Pulmonary artery endothelial cell (primary cell): ENCODE measurements at places on chromosomes 6 and 20.

DNA sequence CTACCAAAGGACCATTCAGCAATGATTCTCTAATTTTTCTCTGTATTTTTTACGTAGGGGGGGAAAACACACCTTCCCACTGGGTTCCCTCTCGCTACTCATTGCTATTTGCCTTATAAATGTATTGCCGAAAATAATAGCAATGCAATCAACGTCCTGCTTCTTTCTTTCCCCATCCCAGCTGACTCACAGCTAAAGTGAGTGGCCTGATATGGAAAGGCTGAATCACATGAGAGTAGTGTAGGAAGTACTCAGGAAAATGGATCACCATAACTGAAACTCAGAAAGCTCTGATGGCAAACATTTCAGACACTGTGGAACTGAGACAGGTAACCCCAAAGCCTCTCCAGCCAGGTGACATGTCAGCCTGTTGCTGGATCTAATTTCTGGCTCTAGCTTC lies 49.3 kb upstream of the SRPK1 start:
- DNase-seq = peak; percentile 56

GRCh38 chr6:32982084-32982701 lies 13.8 kb downstream of the BRD2 start:
- DNase-seq = no peak

GRCh38 chr20:49659056-49659455 lies 54.6 kb downstream of the B4GALT5 start:
- no peak for DNase-seq

DNA sequence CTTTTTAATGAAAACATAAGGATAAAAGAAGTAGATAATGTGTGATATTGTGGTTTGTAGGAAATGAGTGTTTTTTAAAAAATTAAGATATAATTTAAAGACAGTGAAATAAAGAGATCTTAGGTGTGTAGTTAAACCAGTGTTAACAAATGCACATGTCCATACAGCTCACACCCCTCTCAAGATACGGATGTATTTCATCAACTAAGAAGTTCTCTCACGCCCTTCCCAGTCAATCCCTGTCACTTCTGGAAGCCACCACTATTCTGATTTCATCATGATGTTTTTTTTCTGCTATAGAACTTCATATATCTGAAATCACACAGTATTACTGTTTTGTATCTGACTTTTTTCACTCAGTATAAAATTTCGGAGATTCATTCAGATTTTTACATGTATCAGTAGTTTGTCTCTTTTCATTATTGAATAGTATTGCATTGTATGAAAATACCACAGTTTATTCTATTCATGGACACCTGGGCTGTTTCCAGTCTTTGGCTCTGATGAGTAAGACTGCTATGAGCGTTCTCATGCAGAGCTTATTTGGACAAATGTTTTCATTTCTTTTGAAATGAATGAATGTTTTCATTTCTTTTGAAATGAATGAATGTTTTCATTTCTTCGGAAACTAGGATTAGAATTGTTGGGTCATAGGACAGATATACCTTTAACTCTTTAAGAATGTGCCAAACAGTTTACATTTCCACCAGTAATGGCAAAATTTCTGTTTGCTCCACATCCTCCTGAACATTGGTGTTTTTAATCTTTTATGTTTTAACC lies 49.7 kb upstream of the ELOVL5 start:
- DNase-seq = no peak

GRCh38 chr20:41038878-41039404 lies 10.3 kb downstream of the TOP1 start:
- DNase-seq = no peak

GRCh38 chr6:151141685-151142084 lies 98.1 kb upstream of the AKAP12 start:
- DNase-seq = peak; percentile 57

- DNase-seq = no peak
Observed at GRCh38 chr6:150267686-150268561, 100.9 kb upstream of the IYD start.

- no peak for DNase-seq
Observed at GRCh38 chr6:123529843-123530242, 106.9 kb downstream of the TRDN start.

DNA sequence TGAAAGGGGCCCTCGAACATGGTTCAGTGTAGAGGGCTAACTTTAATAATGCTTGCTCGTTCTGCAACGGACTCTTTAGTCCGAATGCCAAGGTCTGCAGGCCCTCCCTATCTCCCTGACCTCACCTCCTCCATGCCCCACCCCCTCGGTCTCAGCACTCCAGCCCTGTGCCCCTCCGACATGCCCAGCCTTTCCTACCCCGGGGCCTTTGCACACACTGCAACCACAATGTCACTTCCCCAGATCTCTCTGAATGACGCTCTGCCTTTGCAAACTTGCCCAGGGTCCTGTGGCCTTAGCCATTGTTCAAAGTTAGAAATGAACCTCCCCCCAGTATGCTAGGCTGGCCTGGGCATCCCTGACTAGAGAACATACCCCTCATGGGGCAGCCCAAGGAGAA lies 50.0 kb upstream of the NFATC2 start:
- DNase-seq = no peak

DNA sequence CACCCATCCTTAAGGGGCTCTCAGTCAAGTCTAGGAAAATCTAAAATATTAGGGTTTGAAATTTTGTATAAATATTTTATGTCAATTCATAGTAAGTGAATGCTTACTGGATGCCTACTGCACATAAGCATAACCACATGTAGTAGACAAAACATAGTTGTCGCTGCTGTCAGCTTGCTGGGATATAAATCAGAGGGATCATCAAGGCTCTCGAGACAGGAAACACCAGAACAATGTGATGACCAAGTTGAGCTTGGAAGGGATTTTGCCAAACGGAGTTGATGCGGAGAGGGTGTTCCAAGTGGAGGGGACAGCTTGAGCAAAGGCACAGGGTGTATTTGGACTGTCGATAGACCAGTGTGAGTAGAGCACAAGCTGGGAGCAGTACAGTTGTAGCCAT lies 105.8 kb upstream of the SUPT3H start:
- no peak for DNase-seq

DNA sequence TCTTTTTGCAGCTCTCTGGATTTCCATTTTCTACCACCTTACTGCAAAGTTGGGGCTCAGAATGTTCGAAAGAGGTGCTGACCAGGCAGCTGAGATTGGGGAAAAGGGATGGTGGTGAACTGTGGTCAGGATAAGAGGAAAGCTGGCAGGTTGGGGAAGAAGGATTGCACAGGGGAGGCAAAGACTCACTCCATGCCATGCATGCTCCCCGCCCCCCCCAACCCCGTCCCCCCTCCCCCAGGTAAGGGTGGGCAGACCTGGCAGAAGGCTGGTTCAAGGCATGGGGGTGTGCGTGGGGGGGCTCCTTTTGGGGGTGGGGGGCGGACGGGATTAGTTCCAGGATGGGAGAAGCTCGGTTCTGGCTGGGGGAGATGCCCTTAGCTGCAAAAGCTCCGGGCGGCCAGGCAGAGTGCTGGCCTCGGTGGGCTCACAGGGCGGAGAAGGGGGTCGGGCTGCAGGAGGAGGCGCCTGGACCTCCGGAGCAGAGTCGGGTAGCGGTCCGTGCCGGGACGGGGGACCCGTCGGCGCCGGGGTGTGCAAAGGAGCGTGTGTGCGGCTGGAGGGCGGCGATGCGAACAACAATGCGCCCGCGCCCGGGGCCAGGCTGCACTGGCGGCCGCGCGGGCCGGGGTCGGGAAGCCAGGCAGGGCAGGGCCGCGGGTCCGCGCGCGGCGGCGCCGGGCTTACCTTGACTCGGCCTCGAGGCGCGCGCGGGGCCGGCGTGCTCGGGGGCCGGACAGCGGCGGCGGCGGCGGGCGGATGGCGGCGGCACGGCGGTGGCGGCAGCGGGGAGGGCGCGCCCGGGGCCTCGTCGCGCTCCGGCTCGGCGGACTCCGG lies 880 bp downstream of the ADNP start:
- no peak for DNase-seq
